ENCODE measurements at places on chromosomes 4 and X. TPM values are rescaled to one million over a fixed set of nuclear protein-coding genes. Genes with fewer than 3 reads are reported as not detected.
A peak's percentile ranks its signal among the peaks of the same experiment; 100 is the strongest.

Gene MAGEE2
- total RNA-seq = not detected

DNA sequence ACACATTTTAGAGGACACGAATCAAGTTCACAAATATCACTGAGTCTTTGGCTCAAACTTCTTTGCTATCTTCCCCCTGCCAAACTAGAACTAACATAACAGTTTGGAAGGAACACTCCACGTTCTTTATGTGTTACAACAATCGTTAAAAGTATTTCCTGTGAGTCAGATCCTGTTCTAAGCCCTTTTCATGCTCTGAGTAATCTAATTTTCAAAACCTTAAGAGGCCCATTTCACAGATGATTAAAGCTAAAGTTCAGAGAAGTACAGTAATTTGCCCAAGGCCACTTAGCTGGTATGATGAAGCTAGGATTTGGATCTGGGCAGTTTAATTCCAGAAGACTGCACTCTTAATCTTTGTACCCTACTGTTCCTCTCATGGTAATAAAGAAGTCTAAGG lies 854.4 kb upstream of the INTU start:
- DNase-seq = no peak
- H3K27me3 ChIP-seq = no peaks in the 10 kb centered on the region
- H3K36me3 ChIP-seq = no peaks in the 10 kb centered on the region
- H3K27ac ChIP-seq = no peak overlapping the region
- H3K4me3 ChIP-seq = no peak overlapping the region

GRCh38 chr4:68469482-68469881 lies 22.2 kb downstream of the TMPRSS11E start:
- DNase-seq = no peak
- H3K4me1 ChIP-seq = no peaks in the 10 kb centered on the region
- H3K27me3 ChIP-seq = no peaks in the 10 kb centered on the region
- H3K4me3 ChIP-seq = no peak overlapping the region
- no peak overlapping the region for H3K27ac ChIP-seq

GRCh38 chrX:137684591-137684990 lies 118.7 kb downstream of the ZIC3 start:
- H3K27me3 ChIP-seq = no peaks in the 10 kb centered on the region
- H3K27ac ChIP-seq = no peak overlapping the region
- DNase-seq = no peak
- no peak overlapping the region for H3K4me3 ChIP-seq
- no peaks in the 10 kb centered on the region for H3K4me1 ChIP-seq

Gene SLC6A14
- not detected for total RNA-seq

GRCh38 chrX:72080150-72080549 lies 51.6 kb downstream of the RTL5 start:
- H3K27ac ChIP-seq = peak overlapping the region; percentile 71
- DNase-seq = no peak
- H3K4me1 ChIP-seq = peaks cover 38% of the 10 kb centered on the region
- H3K36me3 ChIP-seq = no peaks in the 10 kb centered on the region
- H3K27me3 ChIP-seq = no peaks in the 10 kb centered on the region
- peak overlapping the region; percentile 7 for H3K4me3 ChIP-seq

GRCh38 chr4:102665527-102665926 lies 95.2 kb downstream of the MANBA start:
- H3K4me3 ChIP-seq = no peak overlapping the region
- H3K36me3 ChIP-seq = peaks cover 10% of the 10 kb centered on the region
- H3K27me3 ChIP-seq = no peaks in the 10 kb centered on the region
- no peaks in the 10 kb centered on the region for H3K4me1 ChIP-seq
